ENCODE measurements at places on chromosomes 11 and 22. TPM values are rescaled to one million over a fixed set of nuclear protein-coding genes. Genes with fewer than 3 reads are reported as not detected.

The PRG3 gene
- not detected for total RNA-seq

- no peak for DNase-seq
Observed at GRCh38 chr11:78418584-78419211, 1.1 kb upstream of the GAB2 start.

DNA sequence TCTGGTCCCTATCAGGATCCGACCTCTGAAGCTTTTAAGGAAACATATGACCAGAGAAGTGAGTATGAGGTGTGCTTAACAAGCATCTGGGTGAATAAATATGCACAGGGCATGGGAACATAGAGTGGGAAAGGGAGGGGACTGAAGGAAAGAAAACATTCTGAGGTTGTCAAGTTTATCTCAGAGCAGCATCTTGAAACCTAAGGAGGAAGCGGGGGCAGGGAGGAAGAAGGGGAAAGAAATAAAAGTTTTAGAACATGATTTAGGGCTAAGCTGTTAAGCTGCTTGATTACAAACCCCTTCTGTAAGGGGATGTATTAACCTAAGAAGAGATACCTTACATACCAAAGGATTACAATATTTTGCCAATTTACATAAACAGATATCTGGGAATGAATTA, 24.0 kb upstream of the SC5D start:
- no peak for DNase-seq

- no peak for DNase-seq
Observed at GRCh38 chr11:97800891-97801290, 1219.9 kb upstream of the CNTN5 start.
